ENCODE measurements at places on chromosomes 4 and X. TPM values are rescaled to one million over a fixed set of nuclear protein-coding genes. Genes with fewer than 3 reads are reported as not detected.

The SLC2A9 gene
- polyA plus RNA-seq = 2.5 TPM

The C4orf51 gene
- not detected for polyA plus RNA-seq

The TLR6 gene
- polyA plus RNA-seq = 0.88 TPM

The CLCN4 gene
- polyA plus RNA-seq = 1.5 TPM

The CCDC110 gene
- polyA plus RNA-seq = 14.7 TPM

The IRF2 gene
- 12.6 TPM for polyA plus RNA-seq

The TEX11 gene
- 0.03 TPM for polyA plus RNA-seq

The APOO gene
- 11.7 TPM for polyA plus RNA-seq

The ZCCHC4 gene
- 3.6 TPM for polyA plus RNA-seq

The RASL11B gene
- 1.3 TPM for polyA plus RNA-seq

The CLDN24 gene
- not detected for polyA plus RNA-seq

The CSN1S1 gene
- 8.1 TPM for polyA plus RNA-seq

The UGT8 gene
- polyA plus RNA-seq = 0.49 TPM

The ACE2 gene
- 1.7 TPM for polyA plus RNA-seq

The UGT2B15 gene
- polyA plus RNA-seq = 23.5 TPM

The STATH gene
- polyA plus RNA-seq = not detected

The SRPK3 gene
- 0.67 TPM for polyA plus RNA-seq

The S100P gene
- polyA plus RNA-seq = 77.3 TPM

The LDB2 gene
- 37.7 TPM for polyA plus RNA-seq

The RBMXL3 gene
- polyA plus RNA-seq = not detected

The PAGE4 gene
- not detected for polyA plus RNA-seq

The BMPR1B gene
- 0.48 TPM for polyA plus RNA-seq

The STOX2 gene
- 2.4 TPM for polyA plus RNA-seq

The ZNF711 gene
- 2.1 TPM for polyA plus RNA-seq

The CAPN6 gene
- 0.24 TPM for polyA plus RNA-seq

The TIGD2 gene
- 2.3 TPM for polyA plus RNA-seq

The CHIC2 gene
- polyA plus RNA-seq = 29.0 TPM

The VCX2 gene
- not detected for polyA plus RNA-seq

The KCTD8 gene
- polyA plus RNA-seq = 0.45 TPM

The UNC5C gene
- polyA plus RNA-seq = 0.15 TPM

The ODAPH gene
- polyA plus RNA-seq = not detected

The LRP2BP gene
- polyA plus RNA-seq = 0.78 TPM

The NMU gene
- polyA plus RNA-seq = not detected

The HSD17B13 gene
- polyA plus RNA-seq = 0.40 TPM

The GPR143 gene
- 0.11 TPM for polyA plus RNA-seq

The CT45A1 gene
- polyA plus RNA-seq = not detected

The SYP gene
- polyA plus RNA-seq = 6.8 TPM

The NPY1R gene
- 7.6 TPM for polyA plus RNA-seq

The RBMX2 gene
- polyA plus RNA-seq = 11.3 TPM

The CFAP99 gene
- 0.86 TPM for polyA plus RNA-seq

The CTSO gene
- polyA plus RNA-seq = 10.3 TPM

The PRIMPOL gene
- polyA plus RNA-seq = 6.4 TPM

The ARMCX1 gene
- polyA plus RNA-seq = 7.6 TPM

The SYTL5 gene
- polyA plus RNA-seq = 0.33 TPM

The MAGEA10 gene
- polyA plus RNA-seq = not detected

The SEC24B gene
- 9.7 TPM for polyA plus RNA-seq

The JCHAIN gene
- polyA plus RNA-seq = 2.9 TPM

The COL4A6 gene
- polyA plus RNA-seq = 0.46 TPM

The PDCL2 gene
- not detected for polyA plus RNA-seq

The ADH1A gene
- polyA plus RNA-seq = not detected

The MMRN1 gene
- polyA plus RNA-seq = 17.7 TPM

The CT45A6 gene
- polyA plus RNA-seq = not detected

The FAT1 gene
- 4.5 TPM for polyA plus RNA-seq

The TRIM75 gene
- not detected for polyA plus RNA-seq
